PC-9 (cell line): ENCODE measurements at places on chromosomes 2 and 18. TPM values are rescaled to one million over a fixed set of nuclear protein-coding genes. Genes with fewer than 3 reads are reported as not detected.
A peak's percentile ranks its signal among the peaks of the same experiment; 100 is the strongest.

- DNase-seq = peak; percentile 68
Observed at GRCh38 chr2:190468814-190469569, 60.8 kb downstream of the MFSD6 start.

DNA sequence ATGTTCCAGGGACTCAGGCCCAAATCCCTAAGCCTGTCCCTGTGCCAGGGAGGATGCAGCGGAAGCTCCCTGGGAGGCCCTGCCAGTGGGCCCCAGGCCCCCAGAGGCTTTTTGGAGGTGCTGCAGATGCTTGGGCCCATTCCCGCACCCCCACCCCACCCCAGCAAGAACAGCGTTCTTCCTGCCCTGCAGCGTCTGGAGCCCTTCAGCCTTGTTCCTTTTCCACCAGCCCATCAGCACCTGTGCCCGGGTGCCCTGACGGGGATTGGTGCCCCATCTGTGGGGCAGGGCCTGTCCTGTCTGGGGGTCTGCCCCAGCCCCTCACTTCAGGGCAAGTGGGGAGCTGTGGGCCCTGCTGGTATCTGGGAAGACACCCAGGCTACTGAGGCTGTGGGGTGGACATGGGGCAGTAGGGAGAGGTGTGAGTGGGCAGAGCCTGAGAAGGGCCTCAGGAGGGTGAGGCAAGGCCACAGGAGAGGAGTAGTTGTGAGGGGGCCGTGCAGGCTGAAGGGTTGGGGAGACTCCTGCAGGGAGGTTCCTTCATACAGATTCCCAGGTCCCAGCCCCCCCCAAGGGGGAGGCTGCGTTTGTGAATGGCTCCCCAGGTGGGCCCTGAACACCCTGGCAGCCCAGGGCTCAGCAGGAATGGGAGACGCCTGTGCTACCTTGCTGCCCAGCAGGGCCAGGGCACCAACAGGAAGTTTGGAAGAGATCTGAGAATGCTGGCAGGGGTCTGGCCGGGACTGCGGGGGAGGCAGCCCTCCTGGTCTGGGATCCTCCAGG lies 2.4 kb downstream of the RNPEPL1 start:
- DNase-seq = no peak

DNA sequence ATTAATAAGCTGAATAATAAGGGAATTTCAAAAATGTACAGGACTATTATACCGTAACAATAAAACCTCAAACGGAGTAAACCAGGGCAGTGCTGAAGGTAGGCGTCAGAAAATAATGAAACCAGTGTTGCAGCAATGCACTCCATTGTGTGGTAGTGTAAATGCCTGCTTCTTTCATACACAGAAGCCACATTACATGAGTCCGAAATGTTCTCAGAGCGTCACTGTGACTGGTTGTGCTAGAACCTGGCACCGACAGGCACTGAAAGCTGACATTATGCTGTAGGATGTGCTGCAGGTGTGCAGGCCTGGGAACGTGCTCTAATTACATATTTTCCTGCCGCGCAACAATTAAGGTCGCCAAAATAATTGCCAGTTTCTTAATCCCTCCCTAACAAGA lies 53.3 kb downstream of the ZEB2 start:
- DNase-seq = no peak

GRCh38 chr18:3610813-3611212 lies 160.8 kb downstream of the TGIF1 start:
- DNase-seq = no peak

DNA sequence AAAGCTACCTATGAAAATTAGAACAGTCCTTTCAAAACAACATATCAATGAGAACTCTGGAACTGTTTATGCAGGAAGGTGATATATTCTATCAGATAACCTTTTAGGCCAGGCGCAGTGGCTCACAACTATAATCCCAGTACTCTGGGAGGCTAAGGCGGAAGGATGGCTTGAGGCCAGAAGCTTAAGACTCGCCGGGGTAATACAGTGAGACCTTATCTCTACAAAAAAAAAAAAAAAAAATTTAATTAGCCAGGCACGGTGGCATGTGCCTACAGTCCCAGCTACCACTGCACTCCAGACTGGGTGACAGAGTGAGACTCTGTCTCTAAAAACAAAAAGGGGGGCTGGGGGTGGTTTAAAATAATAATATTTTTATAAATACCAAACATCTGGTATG lies 77.9 kb downstream of the OSBPL1A start:
- DNase-seq = no peak

DNA sequence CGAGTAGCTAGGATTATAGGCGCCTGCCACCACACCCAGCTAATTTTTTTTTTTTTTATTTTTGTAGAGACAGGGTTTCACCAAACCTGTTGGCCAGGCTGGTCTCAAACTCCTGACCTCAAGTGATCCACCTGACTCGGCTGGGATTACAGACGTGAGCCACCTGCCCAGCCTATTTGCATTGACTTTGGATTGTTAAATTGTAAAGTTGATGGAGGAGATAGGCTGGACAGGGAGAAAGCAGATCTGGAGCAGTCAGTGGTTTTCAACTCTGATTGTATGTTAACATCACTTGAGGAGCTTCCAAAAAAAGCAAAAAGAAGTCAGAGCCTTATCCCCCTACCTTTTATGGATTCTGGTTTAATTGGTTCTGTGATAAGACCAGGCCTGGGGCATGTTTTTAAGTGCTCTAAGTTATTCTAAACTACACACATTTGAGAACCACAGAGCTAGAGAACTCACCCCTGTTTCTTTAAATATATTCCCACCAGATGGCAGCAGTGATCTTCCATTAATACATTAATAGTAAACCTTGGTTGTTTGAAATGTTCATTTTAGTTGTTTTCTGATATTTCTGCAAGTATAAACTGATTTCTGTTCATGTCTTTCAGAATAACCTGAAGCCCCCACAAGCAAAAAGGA lies 7.5 kb downstream of the C2orf49 start:
- DNase-seq = peak; percentile 45

Gene CELF4
- total RNA-seq = 1.2 and 1.9 TPM in 2 replicates

Gene NEU4
- total RNA-seq = 0.90 and 0.92 TPM in 2 replicates

Gene DSG1
- total RNA-seq = not detected in 2 replicates
